A549 treated with dexamethasone at 1 μM for 4 hours (cell line): ENCODE measurements at places on chromosomes 13 and 19. TPM values are rescaled to one million over a fixed set of nuclear protein-coding genes. Genes with fewer than 3 reads are reported as not detected.

Gene MISP
- 60.7 to 84.1 TPM (median 81.1 TPM) in 5 replicates for total RNA-seq

Gene EBPL
- total RNA-seq: 50.7 to 63.4 TPM (median 62.8 TPM) in 5 replicates

Gene PTGIR
- 0.14 TPM in 1 of 5 replicates, not detected in the others for total RNA-seq

Gene KATNAL1
- total RNA-seq: 5.0 to 8.3 TPM (median 7.8 TPM) in 5 replicates

Gene DIRAS1
- 2.8 to 4.7 TPM (median 4.1 TPM) in 5 replicates for total RNA-seq

Gene PCDH20
- total RNA-seq: not detected in 5 replicates

Gene FPR3
- not detected in 5 replicates for total RNA-seq
